ENCODE measurements at places on chromosomes 3 and 15.
A peak's percentile ranks its signal among the peaks of the same experiment; 100 is the strongest.

- peak; percentile 72 for DNase-seq
Measured at GRCh38 chr15:63348392-63348791, 33.3 kb downstream of the CA12 start.

DNA sequence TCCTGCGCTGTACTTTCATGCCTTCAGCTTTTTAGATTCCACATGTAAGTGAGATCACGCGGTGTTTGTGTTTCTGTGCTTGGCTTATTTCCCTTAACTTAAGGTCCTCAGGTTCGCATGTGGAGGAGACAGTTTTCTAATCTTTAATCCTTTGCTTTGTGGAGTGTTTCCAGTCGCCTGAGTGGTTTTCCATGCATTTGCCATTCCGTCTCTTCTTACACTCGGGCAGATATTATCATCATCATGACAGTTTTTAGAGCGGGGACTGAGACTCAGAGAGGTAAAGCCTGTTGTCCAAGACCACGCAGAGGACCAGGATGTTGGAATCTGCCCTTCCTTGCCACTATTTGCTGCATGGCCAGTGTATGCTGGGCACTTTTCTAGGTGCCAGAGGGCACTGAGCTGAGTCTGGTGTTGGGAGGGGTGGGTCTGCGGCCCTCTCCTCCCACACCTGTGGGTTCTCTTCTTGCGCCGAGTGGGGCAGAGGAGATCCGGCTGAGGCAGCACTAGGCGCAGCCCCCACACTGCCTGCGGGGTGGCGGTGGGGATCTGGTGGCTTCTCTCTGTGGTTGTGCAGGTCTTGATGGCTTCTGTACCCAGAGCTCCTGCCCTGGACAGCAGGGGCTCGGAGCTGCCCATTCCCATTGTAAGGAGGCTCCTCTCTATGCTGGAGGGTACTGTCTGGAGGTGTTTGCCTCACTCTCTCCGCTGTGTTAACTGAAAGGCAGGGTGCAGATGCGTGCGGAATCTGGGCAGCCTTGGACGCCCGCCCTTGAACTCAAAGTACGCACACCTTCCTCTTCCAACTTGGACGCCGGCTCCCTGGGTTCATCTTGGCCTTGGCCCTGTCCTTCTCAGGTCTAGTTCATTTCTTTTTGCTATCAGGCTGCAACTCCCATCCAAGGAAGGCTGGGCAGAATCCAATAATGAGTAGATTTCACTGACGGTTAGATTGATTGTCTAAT, 156.0 kb upstream of the RGMA start:
- DNase-seq: no peak

GRCh38 chr3:160612386-160613075, 47.2 kb upstream of the KPNA4 start:
- no peak for DNase-seq

DNA sequence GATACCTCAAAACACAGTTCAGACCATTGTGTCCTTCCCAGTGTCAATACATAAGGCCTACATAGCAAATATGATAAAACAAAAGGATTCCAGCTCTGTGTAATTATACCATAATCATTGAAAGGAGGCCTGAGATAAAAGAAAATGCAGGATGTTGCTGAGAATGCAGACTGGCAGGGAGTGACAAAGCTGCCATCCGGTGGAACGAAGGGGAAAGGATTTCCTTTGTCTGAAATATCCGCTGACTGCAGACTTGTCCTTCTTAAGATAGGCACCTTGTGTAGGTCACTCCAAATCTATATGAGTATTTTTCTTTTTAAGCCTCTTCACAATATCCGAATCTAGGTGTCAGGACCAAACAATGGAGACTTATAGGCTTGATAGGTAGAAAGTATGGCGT, 108.0 kb downstream of the KCNH8 start:
- DNase-seq: no peak

DNA sequence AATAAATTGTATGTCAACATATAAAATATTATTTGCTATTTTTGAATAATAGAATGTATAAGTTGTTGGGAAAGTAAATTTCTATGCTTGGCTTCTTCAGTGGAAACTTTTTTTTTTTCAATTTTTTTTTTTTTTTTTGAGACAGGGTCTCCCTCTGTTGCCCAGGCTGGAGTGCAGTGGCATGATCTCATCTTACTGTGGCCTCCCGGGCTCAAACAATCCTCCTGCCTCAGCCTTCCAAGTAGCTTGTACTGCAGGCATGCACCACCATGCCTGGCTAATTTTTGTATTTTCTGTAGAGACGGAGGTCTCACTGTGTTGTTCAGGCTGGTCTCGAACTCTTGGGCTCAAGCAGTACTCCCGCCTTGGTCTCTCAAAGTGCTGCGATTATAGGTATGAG, 16.8 kb downstream of the MBNL1 start:
- DNase-seq: no peak

- DNase-seq: no peak
Measured at GRCh38 chr15:27731776-27732175, 367.3 kb downstream of the OCA2 start.

GRCh38 chr3:36379872-36380220, 458 bp upstream of the STAC start:
- DNase-seq: no peak

DNA sequence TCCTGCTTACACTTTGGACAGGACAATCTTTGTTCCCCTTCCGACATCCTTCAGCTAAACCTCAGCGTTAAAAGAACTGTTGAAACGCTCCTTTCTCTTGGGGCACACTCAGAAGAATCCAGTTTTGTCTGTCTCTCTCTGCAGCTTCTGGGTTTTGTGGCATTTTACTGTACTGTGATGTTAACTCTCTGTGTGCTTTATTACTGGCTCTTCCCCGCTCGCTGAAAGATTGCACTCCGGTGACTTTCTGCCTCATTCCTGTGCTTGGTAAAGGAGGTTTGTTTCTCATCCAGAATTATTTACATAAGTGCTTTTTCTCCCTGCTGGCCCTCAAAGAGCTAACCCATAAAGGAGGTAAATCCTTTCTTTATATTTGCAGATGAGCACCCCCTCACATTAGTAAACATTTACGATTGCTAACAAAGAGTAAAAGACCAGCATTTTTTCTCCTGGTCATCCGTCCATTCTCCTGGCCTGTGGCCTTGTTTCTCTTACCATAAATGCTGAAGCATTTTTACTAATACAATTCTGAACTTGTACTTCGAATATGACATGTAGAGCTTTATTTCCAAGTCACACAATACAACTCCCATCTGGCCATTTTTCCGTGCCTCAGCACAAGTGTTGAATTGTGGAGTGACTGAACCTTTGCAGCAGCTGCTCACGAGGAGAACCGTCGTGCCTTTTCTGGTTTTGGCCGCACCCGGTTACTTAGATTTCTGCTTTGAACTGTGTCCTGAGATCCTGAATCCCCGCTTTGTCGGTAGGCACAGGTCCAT, 69.3 kb upstream of the RPL35A start:
- DNase-seq: no peak

DNA sequence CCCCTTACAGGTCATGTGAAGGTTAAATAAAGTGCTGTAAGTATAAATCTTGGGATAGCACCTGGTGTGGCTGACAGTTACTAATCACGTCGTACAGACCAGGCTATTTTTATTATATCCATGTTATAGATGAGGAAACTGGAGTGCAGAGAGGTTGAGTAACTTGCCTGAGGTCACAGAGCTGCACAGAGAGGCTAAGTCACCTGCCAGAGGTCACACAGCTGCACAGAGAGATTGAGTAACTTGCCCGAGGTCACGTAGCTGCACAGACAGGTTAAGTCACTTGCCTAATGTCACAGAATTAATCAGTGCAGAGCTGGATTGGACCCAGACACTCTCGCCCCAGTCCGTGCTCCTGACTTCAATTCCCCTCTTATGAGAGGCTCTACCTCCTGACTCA, 171.5 kb downstream of the NUP210 start:
- no peak for DNase-seq

GRCh38 chr3:38702231-38702630, 52.7 kb upstream of the SCN5A start:
- no peak for DNase-seq

DNA sequence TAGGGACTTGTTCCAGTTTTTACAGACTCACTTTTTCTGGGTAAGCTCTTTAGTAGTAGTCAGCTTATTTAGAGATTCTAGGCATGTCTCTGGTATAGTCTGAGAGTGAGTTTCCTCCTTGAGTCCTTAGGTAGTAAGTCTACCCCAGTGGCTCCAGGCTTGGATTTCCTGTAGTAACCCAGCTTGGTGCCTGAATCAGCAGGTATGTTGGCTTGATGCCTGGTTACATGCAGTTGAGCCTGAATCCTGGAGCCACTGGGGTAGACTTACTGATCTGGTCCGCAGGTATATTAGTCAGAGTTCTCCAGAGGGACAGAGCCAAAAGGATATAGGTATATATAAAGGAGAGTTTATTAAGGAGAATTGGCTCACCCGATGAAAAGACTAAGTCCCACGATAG, 85.8 kb upstream of the RBMS3 start:
- DNase-seq: no peak

DNA sequence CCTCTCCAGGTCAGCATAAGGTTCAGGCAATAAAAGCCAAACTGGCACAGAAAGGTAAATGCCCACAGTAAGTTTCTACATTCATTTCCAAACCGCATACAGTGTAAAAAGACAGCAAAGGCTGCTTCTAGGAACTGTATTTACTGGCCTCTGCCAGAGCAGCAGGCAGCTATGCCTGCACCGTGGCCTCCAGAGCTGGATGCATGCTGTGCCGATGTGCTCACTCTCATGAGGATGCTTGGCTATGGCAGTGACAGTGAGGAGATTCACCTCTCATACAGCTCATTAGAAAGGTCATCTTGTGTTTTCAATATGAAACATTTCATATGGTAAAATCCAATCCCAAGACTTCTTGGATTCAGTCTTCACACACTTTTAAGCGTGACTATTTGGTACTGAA, 50.3 kb downstream of the UBP1 start:
- no peak for DNase-seq

- no peak for DNase-seq
Measured at GRCh38 chr3:81445712-81446111, 315.7 kb downstream of the GBE1 start.

- no peak for DNase-seq
Measured at GRCh38 chr3:57999417-58000115, 8.7 kb upstream of the FLNB start.

DNA sequence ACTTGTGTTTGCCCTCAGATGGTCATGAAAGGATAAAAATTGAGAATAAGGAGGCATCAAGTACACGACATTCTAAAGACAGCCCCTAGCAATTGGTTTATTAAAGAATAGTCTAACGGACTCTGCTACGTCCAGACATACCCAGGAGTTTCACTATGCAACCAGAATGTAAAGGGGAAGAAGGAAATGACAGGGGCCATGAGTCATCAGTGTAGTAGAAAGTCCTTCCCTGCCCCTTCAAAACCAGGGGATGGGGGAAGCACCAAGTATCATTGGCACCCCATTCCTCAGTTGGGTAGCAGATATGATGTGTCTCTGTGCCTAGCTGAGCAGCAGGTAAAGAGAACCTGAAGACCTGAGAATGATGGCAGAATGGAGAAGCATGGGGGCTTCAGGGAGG, 367.4 kb downstream of the IL20RB start:
- no peak for DNase-seq

GRCh38 chr3:5138214-5138981, 16.3 kb downstream of the ARL8B start:
- DNase-seq: no peak

DNA sequence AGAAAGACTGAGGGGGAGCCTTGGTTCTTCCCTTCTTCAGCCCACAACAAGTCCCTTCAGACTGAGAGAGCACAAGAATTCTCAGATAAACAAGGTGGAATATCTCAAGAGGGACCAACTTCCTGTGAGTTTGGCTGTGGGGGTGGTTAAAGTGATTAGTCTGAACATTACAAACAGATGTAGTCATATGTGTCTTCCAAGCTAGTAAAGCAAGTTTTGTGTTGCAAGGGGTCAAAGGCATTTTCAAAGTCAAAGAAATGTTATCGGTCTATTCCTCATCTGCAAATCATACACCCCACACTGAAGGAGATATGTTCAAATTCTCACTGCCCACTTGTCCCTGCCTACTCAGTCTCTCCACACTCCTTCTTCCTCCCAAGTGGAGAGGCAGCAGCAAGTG, 242.5 kb downstream of the FAM43A start:
- DNase-seq: no peak

- no peak for DNase-seq
Measured at GRCh38 chr3:32436816-32437189, 45.1 kb downstream of the CMTM7 start.

GRCh38 chr3:189249987-189250386, 78.2 kb downstream of the TPRG1 start:
- no peak for DNase-seq

DNA sequence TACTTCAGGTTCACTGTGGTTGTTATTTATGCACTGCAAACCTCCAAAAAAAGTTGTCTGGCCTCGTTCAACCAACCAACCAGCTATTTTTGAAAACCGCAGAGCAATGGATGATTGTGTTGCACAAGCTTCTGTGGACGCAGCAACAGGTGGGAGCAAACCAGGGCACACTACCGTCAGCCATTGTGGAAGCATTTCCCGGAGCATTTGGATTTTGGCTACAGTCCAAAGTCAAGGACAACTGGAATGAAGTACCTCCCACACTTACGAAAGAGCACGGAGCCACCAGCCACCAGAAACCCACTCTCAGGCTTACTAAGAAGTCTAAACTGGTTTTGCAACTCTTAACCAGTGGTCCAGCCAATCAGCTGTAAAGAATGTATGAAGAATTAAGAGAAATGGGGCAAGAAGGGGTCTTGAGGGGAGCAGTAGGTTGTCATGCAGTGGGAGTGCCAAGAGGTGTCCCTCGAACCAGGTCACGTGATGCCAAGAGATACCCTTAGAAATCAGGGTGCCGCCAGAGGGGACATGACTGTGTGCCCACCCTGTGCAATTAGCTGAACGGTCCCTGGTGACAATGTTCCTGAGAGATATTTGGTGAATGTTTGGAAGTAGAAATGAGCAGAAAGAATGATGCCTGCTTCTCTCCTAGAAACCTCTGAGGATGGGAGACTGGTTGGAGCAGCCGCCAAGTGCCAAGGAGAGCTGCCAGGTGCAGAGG, 68.9 kb upstream of the PCSK6 start:
- no peak for DNase-seq

GRCh38 chr15:58043192-58043903, 22.2 kb downstream of the ALDH1A2 start:
- DNase-seq: no peak
